ENCODE measurements at places on chromosomes 13 and 19. TPM values are rescaled to one million over a fixed set of nuclear protein-coding genes. Genes with fewer than 3 reads are reported as not detected.

STOML3 gene
- 0.91 TPM for polyA plus RNA-seq

PGLYRP1 gene
- polyA plus RNA-seq = not detected

CDC42EP5 gene
- polyA plus RNA-seq = 7.8 TPM

FFAR3 gene
- polyA plus RNA-seq = not detected

IFNL3 gene
- not detected for polyA plus RNA-seq

LGALS4 gene
- polyA plus RNA-seq = 1.6 TPM

GJB2 gene
- polyA plus RNA-seq = 2.5 TPM

ZNF571 gene
- polyA plus RNA-seq = 5.9 TPM

COX6B2 gene
- 171 TPM for polyA plus RNA-seq

Measured in testis (tissue), 5 donors.